ENCODE measurements at places on chromosomes 6 and 20.

DNA sequence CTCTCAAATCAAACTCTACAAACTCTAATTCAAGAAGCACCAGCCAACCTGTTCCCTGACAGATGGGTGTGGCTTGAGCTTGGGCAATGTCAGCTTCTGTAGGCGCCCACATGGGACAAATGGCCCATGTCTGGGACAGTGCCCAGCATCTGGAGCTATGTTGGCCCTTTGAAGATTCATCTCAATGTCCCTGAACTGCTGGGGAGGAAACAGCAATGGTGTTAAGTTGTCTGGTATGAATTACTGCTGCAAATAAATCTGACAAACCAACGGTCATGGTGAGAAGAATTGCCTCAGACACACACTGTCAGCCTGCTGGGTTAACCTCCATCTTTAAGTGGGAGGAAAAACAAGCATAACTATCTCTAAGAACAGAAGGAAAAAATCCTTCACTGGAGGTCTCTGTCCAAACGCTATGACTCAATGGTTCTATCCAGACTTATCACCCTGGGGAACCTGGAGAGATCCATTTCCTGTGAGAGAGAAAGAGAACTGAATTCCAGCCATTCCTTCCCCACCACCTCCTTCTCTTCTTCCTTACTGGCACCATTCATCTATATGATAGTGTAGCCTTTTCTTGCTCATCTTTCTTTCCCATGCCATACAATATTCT is 274.9 kb downstream of the CDH26 start:
- DNase-seq = no peak

GRCh38 chr20:43537921-43538877 is 20.6 kb upstream of the SGK2 start:
- DNase-seq = peak; percentile 6

- DNase-seq = no peak
These were observed 158.0 kb downstream of the UTRN start for GRCh38 chr6:144443157-144443556.

GRCh38 chr20:16535277-16535676 is 38.0 kb downstream of the KIF16B start:
- DNase-seq = no peak

DNA sequence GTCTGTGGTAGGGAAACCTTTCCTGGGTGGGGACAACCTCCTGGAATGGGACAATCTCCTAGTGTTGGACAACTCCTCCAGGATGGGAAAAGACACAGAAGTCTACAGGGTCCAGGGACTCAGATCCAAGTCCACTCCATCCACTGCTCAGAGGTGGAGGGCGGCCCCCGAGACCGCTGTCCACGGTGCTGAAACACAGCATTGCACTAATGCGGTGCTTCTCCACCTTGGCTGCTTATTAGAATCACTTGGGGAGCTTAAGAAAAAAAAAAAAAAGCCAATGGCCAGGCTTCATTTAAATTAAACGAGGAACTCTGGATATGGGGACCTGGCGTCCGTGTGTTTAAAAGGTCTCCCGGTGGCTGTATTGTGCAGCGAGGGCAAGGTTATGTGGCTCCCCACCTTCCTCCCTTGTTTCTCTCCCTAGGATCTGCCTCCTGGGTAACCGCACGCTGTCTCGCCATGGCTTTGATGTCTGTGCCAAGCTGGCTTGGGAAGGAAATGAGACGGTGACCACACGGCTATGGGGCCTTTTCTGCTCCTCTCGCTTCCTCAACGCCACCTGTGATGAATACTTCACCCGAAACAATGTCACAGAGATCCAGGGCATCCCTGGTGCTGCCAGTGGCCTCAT is 12.0 kb downstream of the SLC12A5 start:
- no peak for DNase-seq

- no peak for DNase-seq
These were observed 438.4 kb upstream of the ADGRB3 start for GRCh38 chr6:68196645-68197044.

GRCh38 chr6:42896178-42896719 is 16.8 kb downstream of the RPL7L1 start:
- no peak for DNase-seq

DNA sequence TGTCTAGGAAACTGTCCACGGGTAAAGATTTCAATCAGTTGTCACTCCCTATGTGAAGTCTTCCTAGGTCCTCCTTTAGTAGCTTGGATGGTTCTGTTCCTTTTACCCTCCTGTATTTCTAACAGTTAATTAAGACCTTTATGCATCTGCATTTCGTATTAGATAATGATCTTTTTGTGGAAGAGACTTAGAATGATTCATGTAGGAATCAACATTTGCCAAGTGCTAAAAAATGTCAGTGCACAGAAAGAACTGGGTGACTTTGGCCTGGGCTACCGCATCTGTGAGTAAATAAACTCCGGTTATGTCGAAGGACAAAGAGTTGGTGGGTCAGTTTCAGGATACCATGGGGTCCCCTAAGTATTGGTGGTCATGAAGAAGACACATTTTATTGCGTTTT is 918.0 kb downstream of the TFAP2A start:
- no peak for DNase-seq

DNA sequence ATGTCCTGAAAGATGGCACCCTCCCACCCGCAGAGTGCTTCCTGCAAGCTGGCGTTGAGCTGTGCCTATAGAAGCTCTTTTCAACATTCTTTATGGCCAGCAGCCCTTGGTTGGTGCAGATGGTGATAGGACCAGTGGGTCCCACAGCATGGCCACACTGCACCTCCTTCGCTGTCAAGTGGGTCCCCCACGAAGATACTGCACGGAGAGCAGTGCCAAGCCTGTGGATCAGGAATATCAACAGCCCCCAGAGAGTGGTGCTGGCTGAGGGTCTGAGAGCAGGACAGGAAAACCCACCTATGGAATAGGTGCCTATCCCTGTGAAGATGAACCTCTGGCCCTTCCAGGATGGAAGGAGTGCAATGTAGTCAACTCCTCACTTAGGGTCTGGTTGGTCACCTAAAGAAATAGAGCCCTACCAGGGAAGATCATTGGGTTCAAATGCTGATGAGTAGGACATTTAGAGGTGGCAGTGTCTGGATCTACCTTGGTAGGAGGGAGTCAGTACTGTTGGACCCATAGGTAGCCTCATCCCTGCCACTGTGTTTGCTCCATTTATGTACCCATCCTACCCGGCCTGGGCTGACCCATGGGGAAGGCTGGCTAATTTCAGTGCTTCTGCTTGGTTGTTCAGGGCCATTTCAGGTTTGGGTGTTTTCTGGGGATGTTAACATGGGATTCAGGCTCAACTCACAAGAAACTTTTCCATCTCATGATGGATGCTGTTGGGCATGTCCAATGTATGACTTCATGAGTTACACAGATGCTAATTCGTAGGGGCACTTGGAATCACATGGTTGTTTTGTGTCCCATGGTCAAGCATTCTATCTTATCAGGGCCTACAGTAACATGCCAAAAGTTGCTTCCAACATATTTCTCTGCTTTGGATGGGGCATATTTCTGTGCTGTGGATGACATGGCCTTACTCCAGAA is 33.4 kb upstream of the MICB start:
- DNase-seq = no peak

- DNase-seq = no peak
These were observed 23.9 kb downstream of the EDN1 start for GRCh38 chr6:12313992-12314589.

- DNase-seq = no peak
These were observed 166.2 kb downstream of the TRIM27 start for GRCh38 chr6:28757429-28758045.

DNA sequence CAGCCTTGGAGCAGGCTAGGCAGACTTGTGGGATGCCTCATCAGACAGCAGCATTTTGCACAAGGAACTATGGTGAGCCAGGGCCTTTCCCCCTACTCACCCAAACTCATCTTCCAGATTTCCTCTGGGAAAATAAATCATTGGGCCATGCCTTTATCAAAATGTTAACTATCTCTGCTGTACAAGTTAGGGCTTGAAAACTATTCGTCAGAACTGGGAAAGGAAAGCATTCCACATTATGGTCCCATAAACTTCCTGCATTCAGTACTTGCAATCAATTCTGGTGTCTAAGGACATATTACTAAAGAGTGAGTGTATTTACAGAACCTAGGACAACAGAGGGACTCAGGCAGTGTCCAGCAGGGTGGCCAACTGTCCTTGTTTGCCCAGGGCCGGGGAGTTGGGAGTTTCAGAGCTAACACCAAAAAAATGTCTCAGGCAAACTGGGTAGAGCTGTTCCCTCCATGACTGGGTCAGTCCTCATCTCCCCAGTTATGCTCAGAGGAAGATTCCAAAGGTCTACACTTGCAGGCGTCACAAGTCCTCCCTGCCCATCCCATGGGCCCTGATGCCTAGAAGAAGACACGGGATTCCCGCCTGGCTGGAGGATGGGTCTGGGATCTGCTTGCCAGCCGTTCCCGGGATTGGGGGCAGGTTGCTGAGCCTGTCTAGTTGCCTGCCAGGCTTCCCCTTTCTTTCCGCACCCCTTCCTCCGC is 72.2 kb downstream of the SLC22A3 start:
- no peak for DNase-seq

DNA sequence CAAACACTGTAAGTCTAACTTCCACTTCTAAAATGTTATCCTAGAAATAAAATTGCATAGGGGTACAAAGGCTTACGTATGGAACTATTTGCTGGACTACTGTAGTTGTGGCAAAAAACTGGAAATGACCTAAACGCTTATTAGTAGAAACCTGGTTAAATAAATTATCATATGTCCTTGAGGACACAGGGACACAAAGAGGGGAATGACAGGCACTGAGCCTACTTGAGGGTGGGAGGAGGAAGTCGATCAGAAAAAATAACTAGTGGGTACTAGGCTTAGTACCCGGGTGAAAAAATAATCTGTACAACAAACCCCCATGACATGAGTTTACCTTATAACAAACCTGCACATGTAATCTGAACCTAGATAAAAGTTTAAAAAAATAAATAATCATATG is 28.4 kb downstream of the BCAS1 start:
- DNase-seq = no peak

DNA sequence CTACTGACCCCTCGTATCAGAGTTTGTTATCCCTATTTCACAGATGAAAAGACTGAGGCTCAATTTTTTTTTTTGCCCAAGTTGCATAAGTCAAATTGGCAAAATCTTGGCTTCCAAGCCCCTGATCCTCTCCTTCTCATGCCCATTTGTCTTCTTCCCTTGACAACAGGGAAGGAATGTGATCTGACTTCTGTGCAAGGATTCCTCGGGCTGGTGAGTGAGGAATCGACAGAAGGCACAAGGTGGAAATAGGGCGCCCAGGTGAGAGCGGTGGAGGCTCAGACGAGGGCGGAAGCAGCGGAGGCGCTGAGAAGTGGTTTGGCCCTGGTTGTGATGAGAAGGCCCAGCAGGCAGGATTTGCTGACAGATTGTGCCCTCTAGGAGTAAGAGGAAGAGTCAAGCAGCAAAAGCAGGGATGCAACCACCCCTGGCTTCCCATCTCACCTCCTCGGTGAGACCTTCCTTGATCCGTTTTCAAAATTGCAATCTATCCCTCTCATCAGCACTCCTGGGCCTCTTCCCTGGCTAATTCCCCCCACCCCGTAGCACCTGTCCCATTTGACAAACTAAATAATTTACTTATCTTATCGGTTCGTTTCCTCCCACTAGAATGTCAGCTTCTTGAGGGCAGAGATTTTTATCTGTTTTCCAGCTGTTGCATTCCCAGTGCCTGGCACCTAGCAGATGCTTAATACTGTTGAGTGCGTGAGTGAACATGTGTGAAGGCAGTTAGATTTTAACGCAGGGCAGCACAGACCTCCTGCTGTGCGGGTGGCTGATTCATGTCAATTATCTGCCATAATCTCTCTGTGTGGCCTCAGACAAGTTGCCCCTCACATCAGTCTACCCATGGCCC is 3.7 kb upstream of the SIRPA start:
- DNase-seq = no peak

DNA sequence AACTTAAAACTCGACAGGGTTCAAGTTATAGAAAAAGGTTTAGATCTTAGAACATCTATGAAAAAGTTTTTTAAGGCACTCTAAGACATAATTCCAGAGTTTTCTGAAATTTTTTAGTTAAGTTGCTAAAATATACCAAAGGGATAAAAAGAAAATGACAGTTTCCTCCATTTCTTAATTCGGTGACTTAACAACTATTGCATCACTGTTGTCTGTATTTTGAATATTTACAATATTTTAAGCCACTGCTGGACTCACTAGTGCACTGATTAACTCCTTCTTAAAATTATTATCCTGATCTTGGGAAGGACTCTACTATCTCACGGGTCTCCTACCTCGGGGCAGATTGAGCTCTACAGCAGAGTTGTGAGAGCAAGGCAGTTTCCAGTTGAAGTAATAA is 91.0 kb downstream of the ADGB start:
- DNase-seq = no peak

DNA sequence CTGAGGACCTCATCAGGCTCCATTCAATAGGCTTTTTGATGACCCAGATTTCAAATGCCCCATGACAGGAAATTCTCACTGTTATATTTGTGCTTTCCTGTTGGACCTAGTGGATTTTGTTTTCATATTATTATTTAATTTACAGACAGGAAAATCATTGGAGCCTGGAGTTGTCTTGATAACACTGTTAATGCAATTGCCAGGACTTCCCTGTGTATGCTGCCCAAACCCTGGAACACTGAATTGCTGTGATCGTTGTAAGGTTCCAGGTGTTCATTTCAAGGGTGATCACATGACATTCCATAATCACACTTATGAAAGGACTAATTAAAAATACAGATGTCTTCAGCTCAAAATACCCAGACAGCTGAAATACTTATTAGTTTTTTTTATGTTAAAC is 783.2 kb downstream of the DHX35 start:
- no peak for DNase-seq

GRCh38 chr6:169779092-169779815 is 27.8 kb downstream of the ERMARD start:
- DNase-seq = no peak

- DNase-seq = no peak
These were observed 94.2 kb upstream of the MBOAT1 start for GRCh38 chr6:20306491-20306890.

- DNase-seq = no peak
These were observed 83.0 kb upstream of the SGK1 start for GRCh38 chr6:134400941-134401340.

DNA sequence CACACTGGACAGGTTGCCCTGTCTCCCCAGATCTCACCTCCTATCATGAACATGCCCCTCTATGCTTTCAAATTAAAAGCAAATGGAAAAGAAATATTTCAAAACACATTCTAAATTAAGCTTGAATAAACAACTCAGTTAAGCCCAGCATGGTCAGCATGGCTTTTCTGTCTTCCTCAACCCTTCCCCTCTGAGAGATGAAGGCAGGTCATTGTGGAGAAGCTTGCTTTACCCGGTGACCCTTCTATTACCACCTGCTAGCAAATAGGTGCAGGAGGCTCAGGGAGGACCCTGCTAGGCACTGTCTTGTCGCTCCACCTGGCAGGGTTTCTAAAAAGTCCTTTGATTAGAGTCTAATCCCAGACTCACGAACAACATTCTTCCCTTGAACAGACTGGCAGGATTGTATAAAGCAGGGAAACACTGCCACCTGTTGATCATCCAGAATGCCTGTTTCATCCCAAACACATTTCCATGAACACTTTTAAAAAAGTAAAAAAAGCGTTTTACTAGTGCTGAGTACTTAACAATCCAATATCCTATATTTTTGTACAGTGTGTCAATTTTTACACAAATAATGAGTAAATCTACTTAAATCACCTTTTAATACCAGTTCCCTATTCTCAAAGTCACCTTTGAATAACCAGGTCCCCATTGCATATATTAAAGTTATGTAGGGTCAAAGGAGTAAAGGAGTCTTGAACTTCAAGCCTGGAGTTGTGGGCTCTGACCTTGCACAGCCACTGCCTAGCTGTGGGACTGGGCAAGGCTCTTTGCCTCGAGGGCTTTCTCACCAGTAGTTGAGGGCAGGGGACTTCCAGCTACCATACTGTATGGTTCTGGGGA is 75.5 kb downstream of the GPR6 start:
- no peak for DNase-seq

GRCh38 chr6:107744927-107745326 is 79.2 kb downstream of the SCML4 start:
- no peak for DNase-seq
